ENCODE measurements at places on chromosomes 3 and 15.

DNA sequence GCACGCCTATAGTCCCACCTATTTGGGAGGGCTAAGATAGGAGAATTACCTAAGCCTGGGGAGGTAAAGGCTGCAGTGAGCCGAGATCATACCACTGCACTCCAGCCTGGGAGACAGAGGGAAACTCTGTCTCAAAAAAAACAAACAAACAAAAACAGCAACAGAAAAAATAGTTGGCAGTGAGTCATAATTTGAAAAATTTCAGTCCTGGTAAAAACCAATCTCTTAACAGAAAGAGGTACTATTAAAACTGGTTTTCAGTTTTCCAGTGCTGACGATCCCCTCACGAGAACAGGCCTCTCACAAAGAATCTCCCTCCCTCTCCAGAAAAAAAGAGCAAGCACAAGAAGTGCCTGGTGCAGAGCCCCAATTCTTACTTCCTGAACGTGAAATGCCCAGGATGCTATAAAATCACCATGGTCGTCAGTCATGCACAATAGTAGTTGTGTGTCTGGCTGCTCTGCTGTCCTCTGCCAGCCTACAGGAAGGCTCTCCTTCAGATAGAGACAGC lies 22.8 kb upstream of the MAP4 start:
- no peak for DNase-seq

GRCh38 chr3:45269952-45270351 lies 43.9 kb upstream of the TMEM158 start:
- DNase-seq: no peak

- DNase-seq: no peak
These were observed 32.4 kb downstream of the CD200R1L start for GRCh38 chr3:112814266-112814665.

DNA sequence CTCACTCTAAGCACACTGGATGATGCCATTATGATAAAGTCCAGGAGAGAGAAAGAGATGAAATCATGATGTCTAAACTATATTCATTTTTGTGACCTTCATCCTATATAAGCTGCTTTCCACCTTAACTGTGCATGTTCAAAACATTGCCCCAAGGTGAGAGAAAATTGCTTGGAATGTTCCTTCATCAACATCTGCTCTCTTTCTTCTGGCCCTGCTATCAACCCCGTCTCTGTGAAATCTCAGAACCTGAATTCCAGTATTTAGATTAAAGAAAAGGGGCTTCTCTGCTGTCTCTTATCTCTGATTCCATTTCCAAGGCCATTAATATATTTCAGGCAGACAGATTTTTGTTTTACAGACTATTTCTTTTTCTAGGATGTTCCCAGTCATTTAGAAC lies 47.3 kb upstream of the PHLDB2 start:
- no peak for DNase-seq

DNA sequence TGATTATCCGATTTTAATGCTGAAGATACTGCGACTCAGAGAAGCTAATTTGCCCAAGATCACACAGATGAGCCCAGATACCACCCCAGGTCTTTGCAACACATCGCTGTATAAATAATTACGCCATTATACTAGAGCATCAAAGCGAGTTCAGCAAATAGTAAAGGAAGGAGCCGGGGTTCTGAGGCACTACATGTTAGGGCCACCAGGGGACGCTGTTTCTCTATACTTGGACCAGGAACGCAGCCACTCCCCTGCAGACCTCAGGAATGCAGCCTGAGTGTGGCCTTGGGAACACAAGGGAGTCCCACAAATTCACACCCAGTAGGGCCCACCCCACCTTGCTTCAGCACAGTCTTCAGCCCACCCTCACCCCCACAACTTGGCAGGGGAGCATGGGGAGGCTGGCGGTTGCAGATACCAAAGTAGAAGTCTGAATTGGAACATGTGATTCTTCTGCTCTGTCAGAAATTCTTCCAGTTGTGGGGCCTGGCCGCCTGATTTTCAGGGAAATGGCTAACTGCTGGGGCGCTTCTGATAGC lies 57.8 kb upstream of the RYK start:
- DNase-seq: peak; percentile 72
